Psoas muscle (tissue), 8 donors: ENCODE measurements at places on chromosomes 2 and 18. TPM values are rescaled to one million over a fixed set of nuclear protein-coding genes. Genes with fewer than 3 reads are reported as not detected.

The IL1F10 gene
- not detected for total RNA-seq

The TUBA4B gene
- not detected for total RNA-seq

GRCh38 chr18:21896732-21897336, 156.2 kb downstream of the MIB1 start:
- no peak overlapping the region for H3K4me3 ChIP-seq
- no peaks in the 10 kb centered on the region for H3K4me1 ChIP-seq
- no peaks in the 10 kb centered on the region for H3K27me3 ChIP-seq

DNA sequence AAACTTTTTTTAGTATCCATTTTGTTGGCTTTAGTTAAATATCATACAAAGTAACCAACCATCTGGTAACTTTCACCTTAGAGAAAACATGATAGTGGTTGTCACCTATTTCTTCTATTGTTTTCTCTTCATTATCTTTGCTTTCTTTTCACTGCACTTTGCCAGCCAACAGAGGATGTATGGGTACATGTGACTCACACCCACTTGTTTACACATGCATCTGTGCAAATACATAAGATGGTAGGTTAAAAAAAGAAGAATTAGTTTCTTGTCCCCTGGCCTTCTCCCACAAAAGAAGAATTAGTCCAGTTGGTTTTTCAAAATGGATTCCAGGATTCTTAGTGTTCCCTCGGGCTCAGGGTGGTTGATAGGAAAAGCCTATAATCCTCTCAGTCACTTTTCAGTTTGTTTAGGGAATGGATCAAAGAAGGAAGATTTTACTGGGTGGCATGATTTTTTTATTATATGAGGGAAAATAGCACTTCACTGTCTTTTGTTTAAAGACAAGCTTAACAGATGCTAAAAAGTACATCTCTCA, 46.6 kb downstream of the CDK15 start:
- peaks cover 19% of the 10 kb centered on the region for H3K4me1 ChIP-seq
- H3K27me3 ChIP-seq, result no peaks in the 10 kb centered on the region
- no peak overlapping the region for H3K4me3 ChIP-seq
- H3K36me3 ChIP-seq, result no peaks in the 10 kb centered on the region

DNA sequence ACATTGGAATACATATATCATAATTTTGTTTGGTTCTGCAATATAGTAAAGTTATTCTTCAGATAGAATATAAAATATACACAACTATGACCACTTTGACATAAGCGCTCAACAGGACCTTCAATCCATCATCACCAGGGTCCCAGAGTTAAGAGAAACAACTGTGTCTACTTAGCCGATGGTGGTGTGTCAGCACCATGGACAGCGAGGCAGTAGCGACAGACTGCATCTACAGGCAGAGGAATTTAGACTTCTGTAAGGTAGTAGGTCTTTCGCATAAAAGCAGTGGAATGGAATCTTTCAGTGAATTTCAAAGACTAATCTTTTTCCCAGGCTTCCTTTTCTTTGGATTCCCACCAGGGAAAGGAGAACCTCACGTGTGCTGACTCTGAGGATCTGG, 20.5 kb upstream of the LRPPRC start:
- no peak overlapping the region for H3K4me3 ChIP-seq
- DNase-seq, result peak; percentile 23
- H3K27ac ChIP-seq, result no peak overlapping the region
- H3K36me3 ChIP-seq, result no peaks in the 10 kb centered on the region
- peaks cover 3% of the 10 kb centered on the region for H3K27me3 ChIP-seq
- H3K4me1 ChIP-seq, result no peaks in the 10 kb centered on the region

DNA sequence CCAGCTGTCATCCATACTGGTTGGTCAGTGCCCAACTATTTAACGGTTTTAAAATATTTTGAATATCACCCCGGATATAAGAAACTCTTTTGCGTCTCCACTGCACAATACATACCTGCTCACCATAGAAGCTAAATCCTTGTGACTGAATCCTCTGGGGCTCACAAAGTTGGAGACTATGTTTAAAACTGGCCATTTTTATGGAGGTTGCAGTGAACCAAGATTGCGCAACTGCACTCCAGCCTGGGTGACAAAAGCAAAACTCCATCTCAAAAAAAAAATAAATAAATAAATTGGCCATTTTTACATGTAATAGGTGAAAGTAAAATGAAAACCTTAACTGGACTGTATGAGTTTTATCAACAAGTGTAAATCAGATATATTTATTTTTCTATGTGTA, 55.6 kb upstream of the TMEM17 start:
- no peak overlapping the region for H3K27ac ChIP-seq
- no peak for DNase-seq
- H3K4me3 ChIP-seq, result no peak overlapping the region
- H3K4me1 ChIP-seq, result no peaks in the 10 kb centered on the region
- H3K36me3 ChIP-seq, result no peaks in the 10 kb centered on the region

- no peaks in the 10 kb centered on the region for H3K36me3 ChIP-seq
- no peak overlapping the region for H3K4me3 ChIP-seq
- DNase-seq, result no peak
Observed at GRCh38 chr2:170121689-170122088, 56.3 kb upstream of the MYO3B start.

The TEKT4 gene
- total RNA-seq, result 0.17 TPM

DNA sequence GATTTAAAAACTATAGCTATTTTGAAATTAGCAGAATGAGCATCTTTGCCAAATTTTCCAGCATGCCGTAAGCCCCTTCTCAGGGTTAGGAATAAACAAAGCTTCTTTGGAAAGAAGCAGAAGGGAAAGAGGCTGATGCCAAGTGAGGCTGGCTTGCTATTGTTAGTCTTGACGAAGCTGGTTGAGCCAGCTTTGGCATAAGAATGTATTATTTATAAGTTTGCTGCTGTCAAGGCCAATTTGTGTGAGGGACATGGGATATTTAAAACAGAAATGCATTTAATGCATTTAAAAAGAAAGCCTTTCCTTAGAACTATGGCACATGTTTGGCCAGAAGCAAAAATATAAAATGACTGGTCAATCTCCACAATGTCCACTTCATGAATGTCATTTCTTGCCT, 52.5 kb upstream of the TTN start:
- H3K27ac ChIP-seq, result peak overlapping the region; percentile 86
- no peak for DNase-seq
- H3K27me3 ChIP-seq, result no peaks in the 10 kb centered on the region
- peaks cover 51% of the 10 kb centered on the region for H3K4me1 ChIP-seq

DNA sequence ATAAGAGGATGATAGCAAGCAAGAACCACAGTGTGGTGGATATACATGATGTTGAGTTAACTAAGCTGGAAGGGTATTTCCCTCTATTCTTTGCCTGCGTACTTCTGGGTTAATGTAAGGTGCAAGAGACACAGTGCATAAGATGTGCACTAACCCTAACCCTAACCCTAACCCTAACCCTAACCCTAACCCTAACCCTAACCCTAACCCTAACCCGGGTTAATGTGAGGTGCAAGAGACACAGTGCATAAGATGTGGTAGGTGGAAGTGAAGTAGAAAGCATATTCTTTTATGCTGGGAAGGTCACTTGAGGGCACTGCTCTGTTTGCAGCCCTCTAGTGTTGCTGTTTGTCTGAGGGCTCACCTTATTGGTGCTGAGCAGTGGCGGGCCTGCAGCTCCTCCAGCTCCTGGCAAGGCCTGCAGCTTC, 181.5 kb upstream of the ITGA4 start:
- no peaks in the 10 kb centered on the region for H3K36me3 ChIP-seq
- H3K4me1 ChIP-seq, result no peaks in the 10 kb centered on the region
- H3K27me3 ChIP-seq, result no peaks in the 10 kb centered on the region
- no peak for DNase-seq
- H3K27ac ChIP-seq, result no peak overlapping the region
- no peak overlapping the region for H3K4me3 ChIP-seq

The CTAGE1 gene
- not detected for total RNA-seq

DNA sequence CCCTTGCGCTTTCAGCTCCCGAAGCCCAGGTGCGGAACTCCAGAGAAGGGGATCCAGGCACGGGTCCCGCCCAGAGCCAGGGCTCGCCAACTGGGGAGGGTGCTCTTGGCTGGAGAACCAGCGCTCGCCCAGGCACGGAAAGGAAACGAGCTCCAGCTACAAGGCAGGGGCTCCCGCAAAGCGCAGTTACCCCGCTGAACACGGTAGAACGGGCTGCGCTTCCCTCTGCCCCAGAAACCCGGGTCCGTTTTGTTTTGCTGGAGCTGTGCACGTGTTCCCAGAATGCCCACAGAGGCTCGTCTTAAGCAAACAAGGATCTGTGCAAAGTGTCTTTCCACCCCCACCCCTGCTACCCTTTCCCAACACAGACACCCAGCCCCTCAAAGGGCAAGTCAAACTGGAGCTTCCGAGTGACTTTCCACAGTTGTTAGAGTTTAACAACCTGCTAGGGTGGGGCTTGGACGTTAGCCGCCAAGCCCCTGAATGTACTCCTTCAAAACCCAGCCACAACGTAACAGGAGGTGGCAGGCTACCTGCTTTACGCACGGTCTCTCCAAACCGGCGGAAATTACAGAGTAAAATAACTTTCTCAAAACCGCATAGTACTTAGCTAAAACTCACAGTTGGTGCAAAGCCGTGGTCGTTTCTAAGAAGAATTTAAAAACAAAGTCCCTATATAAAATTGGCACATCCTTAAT, 775 bp downstream of the RNF125 start:
- peak overlapping the region; percentile 80 for H3K4me3 ChIP-seq
- H3K36me3 ChIP-seq, result no peaks in the 10 kb centered on the region
- peak overlapping the region; percentile 72 for H3K27ac ChIP-seq
- H3K27me3 ChIP-seq, result no peaks in the 10 kb centered on the region

DNA sequence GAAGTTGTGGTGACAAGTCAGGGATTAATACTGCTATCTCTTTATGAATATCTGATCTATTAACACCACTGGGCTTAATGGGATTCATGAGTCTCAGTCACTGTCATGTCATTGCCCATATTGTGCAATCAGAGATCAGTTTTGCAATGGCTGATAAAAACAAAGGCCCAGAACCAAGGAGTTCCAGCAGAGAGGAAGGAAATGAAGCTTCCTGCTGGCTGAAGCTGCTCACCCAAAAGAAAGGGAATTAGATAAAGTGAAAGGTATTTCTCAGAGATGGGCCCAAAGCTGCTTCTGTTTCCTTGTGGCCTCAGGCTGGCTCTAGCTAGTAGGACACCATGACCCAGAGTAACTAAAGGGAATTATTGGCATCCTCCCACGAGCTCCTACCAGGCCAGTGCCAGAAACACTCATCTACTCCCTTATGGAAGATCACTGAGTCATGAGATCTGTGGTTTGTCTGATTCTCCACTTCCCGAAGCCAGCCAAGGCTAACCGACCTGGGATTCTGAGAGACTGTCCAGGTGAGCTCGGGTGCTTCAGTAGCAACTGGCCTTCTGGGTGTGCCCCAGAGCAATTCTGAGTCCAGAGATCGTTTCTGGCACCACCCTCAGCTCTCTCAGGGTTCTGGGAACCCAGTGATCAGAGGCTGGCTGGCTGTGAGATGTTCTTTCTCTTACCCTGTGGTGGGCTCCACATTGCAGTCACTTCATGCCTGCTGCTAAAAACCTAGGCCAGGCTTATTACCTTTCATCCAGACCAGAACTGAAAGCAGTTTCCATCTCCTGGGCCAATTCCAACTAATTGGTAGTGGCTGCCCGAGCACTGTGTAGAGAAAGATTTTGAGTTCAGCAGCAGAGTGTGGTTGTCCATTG, 129.5 kb upstream of the PELI1 start:
- H3K4me1 ChIP-seq, result peaks cover 18% of the 10 kb centered on the region
- H3K36me3 ChIP-seq, result no peaks in the 10 kb centered on the region
- no peaks in the 10 kb centered on the region for H3K27me3 ChIP-seq
- DNase-seq, result peak; percentile 62
- H3K27ac ChIP-seq, result peak overlapping the region; percentile 67

The REG3G gene
- not detected for total RNA-seq
